Suprapubic skin (tissue), 4 donors: ENCODE measurements at places on chromosomes 4 and X.

GRCh38 chr4:86306816-86307215, 53.0 kb downstream of the MAPK10 start:
- no peak for DNase-seq

GRCh38 chr4:187469627-187470026, 525.9 kb upstream of the ZFP42 start:
- no peak for DNase-seq

DNA sequence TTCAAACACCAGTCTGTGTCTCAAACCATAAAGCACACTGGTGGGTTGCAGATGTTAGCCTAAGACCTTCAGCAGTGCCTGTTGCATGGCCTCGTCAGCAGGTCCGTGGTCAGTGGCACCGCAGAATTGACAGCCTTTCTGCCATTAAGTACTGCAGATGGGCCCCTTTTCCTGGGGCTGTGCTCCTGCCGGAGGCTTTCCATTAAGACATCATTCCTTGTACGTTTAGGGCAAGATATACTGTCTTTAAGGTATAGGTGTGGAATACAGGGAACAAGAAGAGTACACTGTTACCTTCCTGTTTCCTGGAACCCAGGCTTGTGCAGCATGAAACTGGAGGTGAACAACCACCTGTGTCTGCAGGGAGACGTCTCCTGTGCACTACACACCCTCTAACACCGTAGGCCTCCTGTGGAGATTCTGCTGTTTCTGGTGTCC, 67.9 kb upstream of the WDR1 start:
- DNase-seq = no peak

- no peak for DNase-seq
Observed at GRCh38 chr4:169249999-169250398, 20.8 kb downstream of the SH3RF1 start.

GRCh38 chrX:13279279-13280018, 40.4 kb downstream of the ATXN3L start:
- DNase-seq = no peak

DNA sequence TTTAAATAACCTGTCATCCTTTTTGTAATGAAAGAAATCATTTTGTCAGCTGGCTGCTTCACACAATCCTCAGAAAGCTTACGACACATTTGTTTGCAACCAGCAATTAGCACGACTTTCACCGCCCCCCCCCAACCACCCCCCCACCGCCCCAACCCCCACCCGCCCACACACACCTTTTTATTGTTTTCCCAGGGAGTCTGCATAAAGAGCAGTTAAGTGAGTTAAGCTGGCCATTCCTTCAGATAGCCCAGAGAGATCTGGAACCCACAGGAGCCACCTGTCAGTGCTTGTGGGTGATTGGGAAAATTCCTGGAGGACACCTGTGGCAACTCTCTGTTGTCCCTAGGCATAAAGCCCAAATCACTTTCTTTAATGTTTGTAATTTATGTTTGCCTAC, 175.7 kb upstream of the FMR1 start:
- no peak for DNase-seq
